ENCODE measurements at places on chromosomes 7 and 10. TPM values are rescaled to one million over a fixed set of nuclear protein-coding genes. Genes with fewer than 3 reads are reported as not detected.

- H3K4me3 ChIP-seq, result no peak overlapping the region
- H3K36me3 ChIP-seq, result peaks cover 17% of the 10 kb centered on the region
- no peak overlapping the region for H3K27ac ChIP-seq
- no peak for DNase-seq
- H3K4me1 ChIP-seq, result no peaks in the 10 kb centered on the region
These were observed 136.6 kb downstream of the CALN1 start for GRCh38 chr7:72275382-72276070.

- peaks cover 15% of the 10 kb centered on the region for H3K4me1 ChIP-seq
- DNase-seq, result no peak
- H3K36me3 ChIP-seq, result peaks cover 4% of the 10 kb centered on the region
- no peak overlapping the region for H3K4me3 ChIP-seq
- no peak overlapping the region for H3K27ac ChIP-seq
- H3K27me3 ChIP-seq, result no peaks in the 10 kb centered on the region
These were observed 116.5 kb downstream of the ELAPOR2 start for GRCh38 chr7:86942995-86943394.

DNA sequence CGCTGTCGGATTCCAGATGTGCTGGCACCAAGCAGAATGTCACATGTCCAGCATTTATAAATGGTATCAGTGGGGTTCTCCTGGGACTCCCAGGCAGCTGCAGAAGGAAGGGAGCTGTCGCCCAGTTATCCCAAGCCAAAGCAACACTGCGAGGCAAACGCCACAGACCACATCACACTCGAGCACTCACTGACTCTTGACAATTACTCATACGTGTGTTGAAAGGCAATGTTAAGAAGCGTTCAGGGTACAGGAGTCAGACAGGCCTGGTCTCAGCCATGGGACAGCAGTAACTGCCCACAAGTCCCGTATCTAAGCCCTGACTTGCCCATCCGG, 113.4 kb downstream of the DIP2C start:
- no peaks in the 10 kb centered on the region for H3K36me3 ChIP-seq
- no peaks in the 10 kb centered on the region for H3K27me3 ChIP-seq
- no peak for DNase-seq

DGKI gene
- total RNA-seq, result 0.69 TPM

CUZD1 gene
- 0.54 TPM for total RNA-seq

DNA sequence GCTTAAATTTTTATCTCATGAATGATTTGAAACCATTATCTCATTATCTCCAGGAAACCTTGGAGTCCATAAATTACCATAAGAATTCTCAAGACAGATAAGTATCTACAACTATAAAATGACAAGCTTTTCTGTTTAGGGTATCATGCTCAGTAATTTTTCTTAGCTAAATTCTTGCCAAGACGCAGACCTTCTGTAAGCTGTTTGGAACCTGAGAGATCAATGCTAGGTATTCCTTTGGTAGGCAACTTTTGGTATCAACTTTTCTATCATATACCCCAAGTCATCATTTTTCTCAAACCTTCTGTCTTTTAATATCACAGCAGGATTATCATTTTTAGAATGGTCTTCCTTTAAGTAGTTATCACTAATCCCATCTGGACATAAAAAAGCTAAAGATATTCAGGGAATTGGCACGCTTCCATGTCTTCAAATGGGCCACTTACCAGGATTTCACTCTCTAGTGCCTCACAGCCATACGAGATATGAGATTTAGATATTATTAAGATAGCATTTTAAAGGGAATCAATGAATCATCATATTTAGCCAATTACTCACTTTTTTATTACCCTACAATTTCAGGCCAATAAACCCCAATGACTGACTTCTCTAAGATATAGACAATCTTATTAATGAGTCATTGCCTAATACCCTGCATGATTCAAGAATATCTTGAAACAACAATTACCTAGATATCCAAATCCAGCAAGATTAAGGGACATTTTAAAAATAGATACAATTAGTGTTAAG, 544.1 kb downstream of the HTR7 start:
- no peaks in the 10 kb centered on the region for H3K36me3 ChIP-seq
- peaks cover 6% of the 10 kb centered on the region for H3K4me1 ChIP-seq
- no peak overlapping the region for H3K4me3 ChIP-seq
- no peak for DNase-seq
- peaks cover 2% of the 10 kb centered on the region for H3K27me3 ChIP-seq

GRCh38 chr7:131829947-131830558, 273.6 kb upstream of the PODXL start:
- DNase-seq, result peak; percentile 69
- peaks cover 18% of the 10 kb centered on the region for H3K4me1 ChIP-seq
- H3K4me3 ChIP-seq, result no peak overlapping the region
- H3K27me3 ChIP-seq, result peaks cover 4% of the 10 kb centered on the region
- H3K36me3 ChIP-seq, result no peaks in the 10 kb centered on the region

DNA sequence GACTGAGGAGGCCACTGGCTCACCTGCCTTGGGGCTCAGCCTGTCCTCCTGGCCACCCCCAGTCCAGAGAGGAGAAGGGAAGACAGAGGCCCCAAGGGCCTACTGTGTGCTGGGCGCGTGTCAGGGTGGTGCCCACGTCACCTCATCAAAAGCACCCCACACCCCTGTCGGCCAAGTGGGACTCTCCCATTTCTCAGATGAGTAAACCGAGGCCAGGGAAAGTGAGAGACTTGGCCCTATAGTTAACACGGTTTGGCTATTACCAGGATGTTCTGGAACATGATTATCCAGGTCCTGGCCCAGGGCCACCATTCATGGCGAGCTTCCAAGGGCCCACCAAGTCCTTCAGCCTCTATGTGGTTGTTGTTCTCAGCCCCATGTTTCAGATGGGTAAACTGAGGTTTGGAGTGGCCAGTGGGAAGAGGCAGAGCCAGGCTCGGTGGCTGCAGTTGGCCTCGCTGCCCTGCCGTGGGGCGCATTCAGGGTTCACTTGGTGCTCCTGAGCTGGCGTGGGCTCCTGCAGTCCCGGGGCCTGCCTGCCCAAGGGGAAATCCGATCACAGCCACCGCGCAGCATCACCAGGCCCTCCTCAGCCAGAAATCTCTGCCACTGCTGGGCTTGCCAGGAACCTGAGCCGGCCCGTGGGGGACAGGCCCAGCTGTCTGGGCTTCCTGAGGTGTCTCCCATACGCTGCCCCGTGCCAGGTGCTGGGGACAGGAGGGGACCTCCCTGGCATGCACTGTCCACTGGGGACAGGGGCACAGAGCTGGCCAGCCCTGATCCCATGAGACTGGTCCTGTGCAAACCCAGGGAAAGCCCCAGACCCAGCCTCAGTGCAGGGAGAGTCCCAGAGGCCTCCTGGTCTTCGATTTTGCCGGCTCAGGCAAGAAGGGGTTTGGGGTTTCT, 117.7 kb upstream of the TNRC18 start:
- H3K4me1 ChIP-seq, result no peaks in the 10 kb centered on the region
- H3K4me3 ChIP-seq, result no peak overlapping the region
- H3K36me3 ChIP-seq, result no peaks in the 10 kb centered on the region
- H3K27ac ChIP-seq, result no peak overlapping the region
- H3K27me3 ChIP-seq, result peaks cover 4% of the 10 kb centered on the region

CALHM3 gene
- total RNA-seq, result not detected

DNA sequence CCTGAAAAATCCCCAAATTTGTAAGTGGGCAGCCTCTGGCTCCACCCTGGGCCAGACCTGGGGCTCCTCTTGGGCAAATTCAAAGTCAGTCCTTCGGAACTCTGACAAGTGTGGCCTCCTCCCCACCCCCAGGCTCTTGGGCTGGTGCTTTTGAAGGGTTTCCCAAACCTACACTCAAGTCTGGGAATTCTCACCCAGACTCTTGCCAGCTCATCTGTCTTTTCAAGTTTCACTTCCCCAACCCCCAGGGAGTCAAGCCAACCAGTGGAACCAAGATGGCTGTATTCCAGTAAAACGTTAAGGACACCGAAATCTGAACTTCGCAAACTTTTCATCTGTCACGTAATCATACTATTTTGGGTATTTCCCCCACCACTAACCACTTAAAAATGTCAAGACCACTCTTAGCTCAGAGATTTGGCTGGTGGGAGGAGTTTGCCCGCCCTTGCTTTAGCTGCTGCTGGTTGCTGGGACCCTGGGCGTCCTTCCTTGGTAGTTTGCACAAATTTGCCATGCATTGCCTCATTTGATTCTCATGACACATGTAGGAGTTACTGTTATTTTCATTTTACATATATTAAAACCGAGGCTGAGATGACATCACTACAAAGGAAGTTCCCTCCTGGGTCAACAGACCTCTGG, 1.7 kb upstream of the MYO1G start:
- H3K27ac ChIP-seq, result no peak overlapping the region
- peaks cover 18% of the 10 kb centered on the region for H3K36me3 ChIP-seq
- DNase-seq, result no peak
- peaks cover 8% of the 10 kb centered on the region for H3K27me3 ChIP-seq
- H3K4me1 ChIP-seq, result peaks cover 13% of the 10 kb centered on the region

- H3K4me1 ChIP-seq, result peaks cover 33% of the 10 kb centered on the region
- peak overlapping the region; percentile 91 for H3K27ac ChIP-seq
- DNase-seq, result no peak
- peak overlapping the region; percentile 96 for H3K4me3 ChIP-seq
These were observed 683 bp downstream of the INSIG1 start for GRCh38 chr7:155298288-155298833.

CYP2C8 gene
- total RNA-seq, result 0.87 TPM

- peaks cover 3% of the 10 kb centered on the region for H3K36me3 ChIP-seq
- no peaks in the 10 kb centered on the region for H3K27me3 ChIP-seq
- DNase-seq, result no peak
- H3K4me3 ChIP-seq, result no peak overlapping the region
These were observed 110.3 kb downstream of the ADRA2A start for GRCh38 chr10:111187096-111187495.

- no peaks in the 10 kb centered on the region for H3K4me1 ChIP-seq
- no peak overlapping the region for H3K4me3 ChIP-seq
- DNase-seq, result no peak
These were observed 81.4 kb upstream of the SHH start for GRCh38 chr7:155893664-155894063.

DNA sequence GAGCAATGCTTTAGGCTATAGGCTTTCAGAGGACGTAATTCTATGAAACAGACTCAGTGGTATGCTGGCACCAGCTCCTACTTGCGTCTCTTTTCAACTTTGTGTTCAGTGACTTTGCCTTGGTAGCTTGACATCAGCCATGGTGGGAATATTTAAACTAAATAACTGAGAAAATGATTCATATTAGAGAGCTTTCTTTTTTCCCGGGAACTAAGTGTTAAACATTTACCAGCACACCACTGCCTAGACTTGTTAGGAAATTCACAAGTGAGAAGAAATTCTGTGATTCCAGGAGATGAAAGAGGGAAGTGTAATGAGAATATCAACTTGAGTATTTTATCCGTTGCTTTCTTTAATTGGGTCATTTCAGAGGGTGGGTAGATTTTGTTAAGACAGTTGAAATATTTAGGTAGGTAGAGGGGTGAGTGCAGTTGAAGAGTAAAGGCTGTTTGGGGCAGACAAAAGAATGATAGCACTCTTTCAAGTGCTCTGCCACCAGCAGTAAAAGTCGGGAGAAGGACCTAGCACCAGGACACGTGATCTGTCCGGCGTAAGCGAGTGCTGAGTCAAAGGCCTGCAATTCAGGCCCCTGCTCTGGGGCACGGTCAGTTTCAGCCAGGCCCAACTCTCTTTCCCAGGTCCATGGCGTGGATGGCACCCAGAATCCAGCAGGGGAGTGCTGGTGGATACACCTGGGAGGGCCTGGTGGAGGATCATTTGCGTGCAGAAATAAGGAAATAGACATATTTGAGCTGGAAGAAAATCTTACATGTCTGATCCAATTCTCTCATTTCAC, 206.3 kb downstream of the SNX10 start:
- no peaks in the 10 kb centered on the region for H3K36me3 ChIP-seq
- no peak overlapping the region for H3K4me3 ChIP-seq
- no peak overlapping the region for H3K27ac ChIP-seq
- H3K27me3 ChIP-seq, result peaks cover 2% of the 10 kb centered on the region
- H3K4me1 ChIP-seq, result peaks cover 5% of the 10 kb centered on the region

DNA sequence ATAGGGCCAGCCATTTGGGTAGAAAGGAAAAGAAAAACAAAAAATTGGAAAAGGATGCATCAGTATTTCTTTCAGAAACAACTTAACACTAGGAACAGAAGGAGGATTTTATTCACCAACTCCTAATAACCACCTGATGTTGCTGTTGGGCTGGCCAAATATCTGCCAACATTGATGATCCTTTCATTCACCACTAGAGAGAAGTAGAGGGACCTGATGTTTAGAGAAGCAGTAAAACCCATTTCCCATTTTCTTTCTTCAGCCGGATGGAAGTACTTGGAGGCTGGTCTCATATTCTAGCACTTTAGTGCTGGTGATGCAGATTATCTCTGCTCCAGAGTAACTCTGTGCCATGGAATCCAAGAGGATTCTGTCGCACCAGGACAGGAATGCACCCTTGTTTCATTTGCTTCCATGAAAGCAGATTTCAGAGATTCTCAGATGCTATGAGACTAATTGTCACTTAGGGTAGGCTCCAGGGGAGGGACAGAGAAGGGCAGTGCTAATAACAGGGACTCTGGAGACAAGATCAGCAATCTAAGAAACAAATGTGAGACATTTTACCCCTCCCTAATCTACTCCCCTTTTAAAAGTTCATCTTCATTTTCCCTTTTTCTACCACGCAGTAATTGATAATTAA, 3.1 kb downstream of the KLLN start:
- peaks cover 10% of the 10 kb centered on the region for H3K36me3 ChIP-seq
- no peak for DNase-seq

FBXO24 gene
- 1.3 TPM for total RNA-seq

GLI3 gene
- total RNA-seq, result 24.9 TPM

GRCh38 chr10:106540645-106541044, 623.9 kb downstream of the SORCS1 start:
- no peak overlapping the region for H3K4me3 ChIP-seq
- H3K27ac ChIP-seq, result no peak overlapping the region
- no peaks in the 10 kb centered on the region for H3K4me1 ChIP-seq
- no peaks in the 10 kb centered on the region for H3K36me3 ChIP-seq

DNA sequence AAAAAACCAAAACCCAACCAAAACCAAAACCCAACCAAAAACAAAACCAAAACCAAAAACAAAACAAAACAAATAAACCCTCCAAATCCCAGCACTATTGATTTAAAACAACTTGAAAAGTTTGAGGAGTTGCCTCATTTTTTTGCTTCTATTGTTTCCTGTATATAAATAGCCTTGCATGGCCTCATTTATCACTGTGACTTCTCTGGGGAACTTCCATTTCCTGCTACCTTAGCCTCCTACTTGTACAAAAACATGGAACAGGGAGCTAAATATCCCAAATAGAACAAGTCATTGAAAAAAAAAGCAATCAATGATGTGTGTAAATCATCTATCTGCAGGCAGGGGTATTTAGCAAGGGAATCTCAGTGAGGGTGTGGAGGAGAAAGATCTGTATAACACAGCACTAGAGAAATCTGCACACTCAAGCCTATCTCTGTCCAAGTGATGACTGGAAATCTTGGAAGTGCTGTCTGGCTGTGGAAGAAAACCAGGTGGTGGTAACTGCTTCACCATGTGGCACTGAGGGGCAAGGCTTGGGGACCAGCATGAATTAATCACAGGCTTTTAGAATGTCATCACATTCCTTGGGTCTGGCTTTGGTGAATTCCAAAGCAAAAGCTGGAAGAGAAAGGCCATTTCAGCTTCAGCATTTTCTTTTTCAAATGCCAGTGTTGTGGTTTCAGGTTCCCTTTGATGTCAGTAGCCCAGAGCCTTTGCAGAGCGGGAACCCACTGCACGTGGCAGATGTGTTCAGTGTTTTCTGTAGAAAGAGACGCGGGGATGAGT, 349.5 kb upstream of the ZNF32 start:
- H3K4me3 ChIP-seq, result no peak overlapping the region
- no peaks in the 10 kb centered on the region for H3K27me3 ChIP-seq
- no peaks in the 10 kb centered on the region for H3K4me1 ChIP-seq
- DNase-seq, result no peak
- no peak overlapping the region for H3K27ac ChIP-seq
- H3K36me3 ChIP-seq, result no peaks in the 10 kb centered on the region

- H3K4me3 ChIP-seq, result no peak overlapping the region
- H3K27ac ChIP-seq, result no peak overlapping the region
- no peaks in the 10 kb centered on the region for H3K4me1 ChIP-seq
- no peak for DNase-seq
- peaks cover 6% of the 10 kb centered on the region for H3K27me3 ChIP-seq
These were observed 73.3 kb upstream of the MYL10 start for GRCh38 chr7:101702362-101702850.

Data from endothelial cell (in vitro differentiated cells).